ENCODE measurements at places on chromosomes 16 and 17. TPM values are rescaled to one million over a fixed set of nuclear protein-coding genes. Genes with fewer than 3 reads are reported as not detected.

Gene ABCA6
- 97.9 TPM for total RNA-seq

Gene SLC25A39
- 137 TPM for total RNA-seq

Gene C17orf50
- total RNA-seq, result not detected

Gene CA4
- total RNA-seq, result 30.1 TPM

Gene MAFG
- 20.3 TPM for total RNA-seq

Gene OTOP2
- not detected for total RNA-seq

Gene HBA1
- total RNA-seq, result 263 TPM

Gene FNDC8
- total RNA-seq, result not detected

Gene UTS2R
- total RNA-seq, result not detected

Gene P2RX5
- total RNA-seq, result not detected

Gene MT1M
- total RNA-seq, result 5.2 TPM

Gene TPSD1
- not detected for total RNA-seq

Gene DHRS13
- total RNA-seq, result 8.3 TPM

Gene SETD1A
- 22.2 TPM for total RNA-seq

Gene SCNN1B
- total RNA-seq, result 13.4 TPM

Gene HASPIN
- 0.89 TPM for total RNA-seq

Gene HOXB13
- total RNA-seq, result not detected

Gene CRK
- total RNA-seq, result 87.5 TPM

Gene XYLT1
- 23.3 TPM for total RNA-seq

Gene RAMP2
- not detected for total RNA-seq

Gene GGNBP2
- 161 TPM for total RNA-seq

Gene TEFM
- 27.4 TPM for total RNA-seq

Gene GRAP
- total RNA-seq, result 92.2 TPM

Gene MT1H
- total RNA-seq, result 33.8 TPM

Gene SPATA32
- total RNA-seq, result not detected

Gene ALOX12B
- total RNA-seq, result not detected

Gene VAMP2
- total RNA-seq, result 6.7 TPM

Gene ZG16
- 33.6 TPM for total RNA-seq

Gene NOD2
- 2.3 TPM for total RNA-seq

Gene KRTAP9-2
- not detected for total RNA-seq

Gene RUNDC3A
- total RNA-seq, result 0.43 TPM

Gene CNTNAP1
- 12.8 TPM for total RNA-seq

Gene CDC27
- 3.2 TPM for total RNA-seq

Gene GABARAP
- total RNA-seq, result 206 TPM

Gene SCGB1C2
- total RNA-seq, result not detected

Gene KCNH4
- not detected for total RNA-seq

Gene GNGT2
- total RNA-seq, result not detected

Gene GP1BA
- total RNA-seq, result not detected

Gene IL34
- total RNA-seq, result 2.0 TPM

Gene CSH2
- not detected for total RNA-seq

Gene KCTD5
- total RNA-seq, result 0.89 TPM

Gene EVI2B
- total RNA-seq, result 2.9 TPM

Gene CX3CL1
- total RNA-seq, result 7.1 TPM

Gene SHBG
- total RNA-seq, result not detected

Measured in stomach (tissue), 19 donors.